Activated T-cell treated with anti-CD3 and anti-CD28 coated beads, Interleukin-2, amount 50 U/mL, for 1 hour (primary cell): ENCODE measurements at places on chromosomes 1 and 21.

GRCh38 chr1:35894183-35894582 lies 11.2 kb downstream of the AGO1 start:
- no peak for DNase-seq

DNA sequence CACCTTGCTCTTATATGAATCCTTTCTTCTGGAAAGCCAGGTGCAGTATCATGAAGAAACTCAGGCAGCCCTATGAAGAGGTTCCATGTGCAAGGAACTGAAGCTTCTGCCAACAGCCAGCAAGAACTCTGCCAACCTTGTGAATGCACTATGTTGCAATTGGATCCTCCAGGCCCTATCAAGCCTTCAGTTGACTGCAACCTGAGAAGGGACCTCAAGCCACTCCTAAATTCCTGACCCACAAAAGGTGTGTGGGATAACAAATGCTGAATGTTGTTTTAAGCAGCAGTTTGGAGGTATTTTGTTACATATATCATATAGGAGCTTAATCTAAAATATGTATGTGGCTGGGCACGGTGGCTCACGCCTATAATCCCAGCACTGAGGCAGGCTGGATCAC lies 84.0 kb downstream of the RERE start:
- no peak for DNase-seq

- DNase-seq, result no peak
Measured at GRCh38 chr1:202005958-202006357, 4.4 kb upstream of the ELF3 start.

DNA sequence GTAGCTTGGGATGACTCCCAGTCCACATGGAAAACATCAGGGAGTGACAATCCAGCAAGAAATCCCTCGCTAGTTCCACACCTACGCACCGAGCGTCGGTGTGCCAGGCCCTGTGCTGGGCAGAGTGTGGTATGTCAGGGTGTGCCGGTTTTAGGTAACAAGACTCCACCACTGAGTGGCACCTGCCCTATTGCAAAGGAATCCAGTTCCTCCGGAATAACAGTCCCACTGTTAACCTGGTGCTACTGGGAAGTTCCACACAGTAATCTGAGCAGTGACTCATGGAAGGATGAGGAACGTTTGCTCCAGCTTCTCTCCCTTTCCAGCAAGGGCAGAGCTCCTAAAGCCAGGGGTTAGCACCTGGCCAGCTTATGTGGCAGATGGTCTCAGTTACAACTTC lies 14.3 kb downstream of the RNF207 start:
- DNase-seq, result no peak
